ENCODE measurements at places on chromosomes 5 and 9.

- DNase-seq = no peak
These were observed 167.2 kb upstream of the HMHB1 start for GRCh38 chr5:143644727-143645126.

DNA sequence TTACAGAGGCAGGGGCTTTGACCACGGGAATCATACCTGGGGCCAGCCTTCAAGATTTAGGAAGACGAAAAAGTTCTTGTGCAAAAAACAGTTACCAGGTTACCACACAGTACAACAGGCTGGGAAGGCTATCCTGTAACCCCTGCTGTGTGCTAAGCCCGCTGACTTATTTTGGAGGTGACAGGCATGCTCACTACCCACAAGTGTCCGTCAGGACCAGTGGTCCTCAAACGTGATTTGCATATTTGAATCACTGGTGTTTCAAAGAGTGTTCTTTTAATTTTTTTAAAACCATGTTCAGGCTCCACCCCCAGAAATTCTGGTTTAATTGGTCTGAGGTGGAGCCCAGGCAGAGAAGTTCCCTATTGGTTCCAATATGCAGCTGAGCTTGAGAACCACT, 146.6 kb downstream of the TTLL11 start:
- DNase-seq = no peak

- DNase-seq = no peak
These were observed 27.5 kb upstream of the HAND1 start for GRCh38 chr5:154505567-154505966.

- DNase-seq = no peak
These were observed 72.1 kb downstream of the ADRB2 start for GRCh38 chr5:148898413-148899075.

- no peak for DNase-seq
These were observed 8.7 kb upstream of the ST6GALNAC6 start for GRCh38 chr9:127907867-127908659.

DNA sequence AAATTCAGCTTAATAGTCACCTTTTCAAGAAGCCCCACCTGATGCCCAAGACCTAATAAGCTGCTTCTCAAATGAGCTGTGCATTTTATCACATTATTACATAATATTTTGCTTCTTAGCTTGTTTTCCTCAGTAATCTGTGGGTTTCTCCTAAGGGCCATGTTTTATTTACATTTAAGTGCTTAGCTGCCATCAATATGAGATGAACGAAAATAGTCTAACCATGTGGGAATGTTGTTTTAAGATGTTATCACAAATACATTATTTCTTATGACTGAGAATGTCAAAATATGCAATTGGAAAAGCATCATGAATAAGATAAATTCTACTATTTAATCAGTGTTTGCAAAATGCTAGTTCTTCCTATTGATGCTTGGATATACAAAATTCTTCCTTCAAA, 10.1 kb downstream of the ARRDC3 start:
- no peak for DNase-seq

GRCh38 chr9:120856700-120857099, 14.0 kb upstream of the PSMD5 start:
- no peak for DNase-seq

GRCh38 chr5:139745132-139745799, 50.3 kb upstream of the PSD2 start:
- DNase-seq = no peak

DNA sequence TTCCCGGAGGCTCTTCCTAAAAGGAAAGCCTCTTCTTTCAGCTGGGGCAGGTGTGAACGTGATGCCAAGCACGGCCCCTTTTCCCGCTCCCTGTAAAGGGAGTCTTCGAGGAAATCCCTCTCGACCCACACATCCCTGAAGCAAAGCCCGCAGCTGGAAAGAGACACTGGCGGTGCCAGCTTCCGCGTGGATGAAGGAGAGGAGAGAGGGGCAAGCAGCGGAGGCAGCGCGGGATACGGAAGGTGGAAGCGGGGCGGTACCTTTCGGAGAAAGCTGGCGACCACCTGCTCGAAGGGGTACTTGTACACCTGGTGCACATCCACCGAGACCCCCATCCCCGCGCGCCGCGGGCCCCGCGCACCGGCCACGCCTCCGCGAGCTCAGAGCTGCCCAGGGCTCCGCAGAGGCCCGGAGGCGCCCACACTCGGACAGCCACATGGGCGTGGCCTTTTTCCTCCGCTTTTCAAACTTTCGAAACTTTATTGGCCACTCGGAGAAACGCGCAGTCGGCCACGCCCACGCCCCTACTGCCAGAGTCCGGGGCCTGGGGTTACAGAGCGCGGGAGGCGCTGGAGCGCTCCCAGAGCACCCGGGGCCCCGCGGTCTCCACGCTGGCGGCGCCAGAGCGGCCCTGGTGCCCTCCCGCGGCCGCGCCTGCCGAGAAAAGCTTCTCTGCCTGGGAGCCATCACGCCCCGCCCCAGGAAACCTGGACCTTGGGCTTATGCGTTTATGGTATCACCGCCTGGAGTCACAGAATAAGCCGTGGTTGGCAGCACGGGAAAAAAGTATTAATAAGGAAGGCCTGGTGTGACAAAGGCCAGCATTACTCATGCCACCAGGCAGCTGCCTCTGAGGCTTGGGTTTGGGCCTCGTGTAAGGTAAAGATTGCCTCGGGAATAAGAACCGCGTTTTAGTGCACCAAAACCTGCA, at the start of gene PRELID2:
Gene PRELID2, minus strand, starts transcription at position 426 of the 931 bp plus-strand sequence. Its CDS starts 91 bp downstream, at position 335.
- DNase-seq = peak; percentile 5

- DNase-seq = no peak
These were observed 886.8 kb upstream of the SEMA6A start for GRCh38 chr5:117461403-117461802.
